ENCODE measurements at places on chromosomes 16 and 17. TPM values are rescaled to one million over a fixed set of nuclear protein-coding genes. Genes with fewer than 3 reads are reported as not detected.

Gene KRTAP2-1
- total RNA-seq, result not detected

Gene CDRT15L2
- not detected for total RNA-seq

Gene ALDH3A1
- not detected for total RNA-seq

Gene CCL3
- 5.8 TPM for total RNA-seq

DNA sequence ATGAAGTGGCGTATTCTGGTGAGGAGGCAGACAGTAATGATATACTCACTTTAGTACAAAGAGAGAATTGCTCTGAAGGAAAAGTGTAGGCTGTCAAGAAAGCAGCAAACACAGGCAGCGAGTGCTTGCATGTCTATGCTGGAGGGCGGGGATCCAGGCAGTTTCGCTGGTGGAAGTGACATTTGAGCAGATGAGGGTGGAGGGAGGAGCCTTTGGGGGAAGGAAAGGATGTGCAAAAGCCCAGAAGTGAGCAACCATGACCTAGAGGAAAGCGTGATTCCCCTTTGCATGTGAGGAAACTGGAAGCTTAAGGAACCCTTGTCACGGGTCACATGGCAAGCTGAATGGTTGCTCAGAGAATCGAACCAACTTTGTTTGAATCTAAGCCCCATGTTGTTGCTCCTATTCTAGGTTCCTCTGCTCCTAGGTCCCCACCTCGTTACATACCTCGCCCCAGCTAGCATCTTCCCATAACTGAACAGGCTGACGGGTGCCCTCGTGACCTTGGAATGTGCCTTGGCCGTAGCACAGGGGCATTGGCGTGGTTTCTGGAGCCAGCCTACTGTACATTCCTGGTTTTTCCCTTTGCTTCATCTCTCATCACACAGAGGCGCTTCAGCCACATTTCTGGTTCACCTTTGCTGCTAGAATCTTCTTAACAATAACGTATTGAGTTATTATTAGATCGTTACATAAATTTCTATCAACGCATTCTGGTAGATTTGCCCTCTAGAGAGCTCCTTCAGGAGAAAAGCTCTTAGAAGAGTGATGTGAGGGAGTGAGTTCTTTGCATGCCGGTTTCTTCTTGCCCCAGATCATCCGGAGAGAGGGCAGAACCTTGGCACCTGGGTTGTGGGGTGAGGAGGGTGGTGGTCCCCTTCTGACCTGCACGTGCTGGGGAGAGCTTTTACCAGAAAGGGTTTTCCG, 191.8 kb downstream of the SNX29 start:
- H3K27me3 ChIP-seq, result no peaks in the 10 kb centered on the region
- H3K27ac ChIP-seq, result no peak overlapping the region
- H3K4me1 ChIP-seq, result peaks cover 20% of the 10 kb centered on the region
- H3K4me3 ChIP-seq, result no peak overlapping the region

DNA sequence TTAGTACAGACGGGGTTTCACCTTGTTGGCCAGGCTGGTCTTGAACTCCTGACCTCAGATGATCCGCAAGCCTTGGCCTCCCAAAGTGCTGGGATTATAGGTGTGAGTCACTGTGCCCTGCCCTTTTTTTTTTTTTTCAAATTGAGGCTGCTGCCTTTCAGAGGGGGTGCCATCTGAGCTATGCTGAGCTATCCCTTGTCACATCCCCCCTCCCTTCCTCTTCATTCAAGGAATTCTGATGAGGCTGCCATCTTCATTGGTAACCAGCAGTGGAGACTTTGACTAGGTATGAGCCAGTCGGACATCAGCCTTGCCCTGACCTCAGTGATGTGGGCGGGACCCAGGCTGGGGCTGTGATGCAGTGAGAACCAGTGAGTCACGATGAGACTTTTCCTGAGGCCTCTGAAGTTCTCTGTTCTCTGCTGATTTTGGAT, 24.4 kb upstream of the GPT2 start:
- no peak overlapping the region for H3K4me3 ChIP-seq
- H3K4me1 ChIP-seq, result peaks cover 9% of the 10 kb centered on the region
- no peak for DNase-seq

DNA sequence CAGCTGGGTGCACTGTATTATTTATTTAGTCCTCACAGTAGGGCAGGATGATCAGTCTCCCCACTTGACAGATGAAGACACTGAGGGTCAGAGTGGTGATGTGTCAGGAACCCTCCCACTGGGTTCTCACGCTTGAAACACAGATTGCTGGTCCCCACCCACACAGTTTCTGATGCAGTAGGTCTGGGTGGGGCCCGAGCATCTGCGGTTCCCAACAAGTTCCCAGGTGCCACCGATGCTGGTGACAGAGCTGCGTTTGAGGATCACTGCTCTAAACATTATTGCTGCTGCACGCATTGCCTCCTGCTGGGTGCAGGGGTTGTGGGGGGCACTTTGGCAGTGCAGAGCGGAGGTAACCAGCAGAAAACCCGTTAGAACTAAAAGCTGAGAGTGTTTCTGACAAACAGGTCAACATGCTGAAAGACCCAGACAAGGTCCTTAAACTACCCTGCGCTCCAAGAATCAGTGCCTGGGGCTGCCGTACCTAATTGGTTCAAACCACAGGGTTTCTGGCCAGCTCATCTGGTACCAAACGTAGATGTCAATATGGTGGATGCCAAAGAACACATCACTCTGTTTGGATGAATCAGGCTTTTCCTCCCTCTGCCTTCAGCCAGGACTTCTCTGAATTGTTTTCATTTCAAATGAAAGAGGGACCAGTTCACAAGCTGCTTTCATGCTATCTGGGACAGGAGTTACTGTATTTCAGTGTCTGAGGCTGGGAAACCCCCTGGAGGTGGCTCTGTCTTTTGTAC, 76.0 kb downstream of the ABCC1 start:
- H3K4me1 ChIP-seq, result peaks cover 33% of the 10 kb centered on the region
- H3K27me3 ChIP-seq, result no peaks in the 10 kb centered on the region
- H3K36me3 ChIP-seq, result peaks cover 5% of the 10 kb centered on the region

- H3K36me3 ChIP-seq, result peaks cover 9% of the 10 kb centered on the region
- H3K4me1 ChIP-seq, result peaks cover 35% of the 10 kb centered on the region
- no peak for DNase-seq
- no peaks in the 10 kb centered on the region for H3K27me3 ChIP-seq
Measured at GRCh38 chr17:80817861-80818260, 173.8 kb upstream of the CHMP6 start.

DNA sequence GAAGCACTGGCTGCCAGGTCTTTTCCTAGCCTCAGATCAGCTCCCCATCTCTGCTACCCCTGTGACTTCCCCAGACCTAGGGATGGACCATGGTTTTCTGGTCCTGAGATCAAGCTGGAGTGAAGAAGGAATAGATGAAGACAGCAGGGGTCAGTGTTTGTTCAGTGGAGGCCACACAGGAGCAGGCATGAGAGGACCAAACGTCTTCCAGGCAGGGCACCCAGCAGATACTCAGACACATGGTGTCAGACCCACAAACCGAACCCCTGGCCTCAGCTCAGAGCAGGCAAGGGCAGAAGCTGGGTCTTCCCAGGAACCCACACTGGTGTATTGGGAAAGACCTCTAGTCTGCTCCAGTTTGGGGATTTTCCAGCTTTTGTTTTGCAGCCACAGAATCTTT, 189.7 kb downstream of the IRX5 start:
- H3K27ac ChIP-seq, result no peak overlapping the region
- no peak for DNase-seq
- no peaks in the 10 kb centered on the region for H3K36me3 ChIP-seq
- H3K4me3 ChIP-seq, result no peak overlapping the region

- no peaks in the 10 kb centered on the region for H3K27me3 ChIP-seq
- peaks cover 21% of the 10 kb centered on the region for H3K4me1 ChIP-seq
- H3K4me3 ChIP-seq, result no peak overlapping the region
- no peaks in the 10 kb centered on the region for H3K36me3 ChIP-seq
- DNase-seq, result no peak
- no peak overlapping the region for H3K27ac ChIP-seq
Measured at GRCh38 chr17:82218349-82219075, 5.9 kb upstream of the CCDC57 start.

GRCh38 chr17:36120221-36120620, 16.6 kb downstream of the CCL4 start:
- no peak overlapping the region for H3K4me3 ChIP-seq
- DNase-seq, result no peak
- H3K27me3 ChIP-seq, result peaks cover 24% of the 10 kb centered on the region
- no peaks in the 10 kb centered on the region for H3K36me3 ChIP-seq
- H3K4me1 ChIP-seq, result no peaks in the 10 kb centered on the region

GRCh38 chr17:43841282-43841681, 5.7 kb upstream of the CD300LG start:
- H3K36me3 ChIP-seq, result no peaks in the 10 kb centered on the region
- no peak overlapping the region for H3K27ac ChIP-seq
- DNase-seq, result no peak
- H3K4me3 ChIP-seq, result no peak overlapping the region
- H3K4me1 ChIP-seq, result no peaks in the 10 kb centered on the region
- H3K27me3 ChIP-seq, result peaks cover 19% of the 10 kb centered on the region

GRCh38 chr16:88967830-88968588, 9.0 kb downstream of the CBFA2T3 start:
- no peak for DNase-seq
- no peak overlapping the region for H3K27ac ChIP-seq
- peaks cover 46% of the 10 kb centered on the region for H3K27me3 ChIP-seq
- H3K4me3 ChIP-seq, result peak overlapping the region; percentile 78

- H3K27ac ChIP-seq, result peak within 1 kb of the TSS; percentile 96
- no peaks in the 10 kb centered on the region for H3K27me3 ChIP-seq
- DNase-seq, result peak; percentile 13
- peaks cover 27% of the 10 kb centered on the region for H3K4me1 ChIP-seq
- H3K4me3 ChIP-seq, result peak within 1 kb of the TSS; percentile 100
Measured at GRCh38 chr17:6755731-6756184, at the start of gene XAF1. XAF1 (plus strand) TSS chr17:6756046; CDS start chr17:6756079, 33 bp downstream.

DNA sequence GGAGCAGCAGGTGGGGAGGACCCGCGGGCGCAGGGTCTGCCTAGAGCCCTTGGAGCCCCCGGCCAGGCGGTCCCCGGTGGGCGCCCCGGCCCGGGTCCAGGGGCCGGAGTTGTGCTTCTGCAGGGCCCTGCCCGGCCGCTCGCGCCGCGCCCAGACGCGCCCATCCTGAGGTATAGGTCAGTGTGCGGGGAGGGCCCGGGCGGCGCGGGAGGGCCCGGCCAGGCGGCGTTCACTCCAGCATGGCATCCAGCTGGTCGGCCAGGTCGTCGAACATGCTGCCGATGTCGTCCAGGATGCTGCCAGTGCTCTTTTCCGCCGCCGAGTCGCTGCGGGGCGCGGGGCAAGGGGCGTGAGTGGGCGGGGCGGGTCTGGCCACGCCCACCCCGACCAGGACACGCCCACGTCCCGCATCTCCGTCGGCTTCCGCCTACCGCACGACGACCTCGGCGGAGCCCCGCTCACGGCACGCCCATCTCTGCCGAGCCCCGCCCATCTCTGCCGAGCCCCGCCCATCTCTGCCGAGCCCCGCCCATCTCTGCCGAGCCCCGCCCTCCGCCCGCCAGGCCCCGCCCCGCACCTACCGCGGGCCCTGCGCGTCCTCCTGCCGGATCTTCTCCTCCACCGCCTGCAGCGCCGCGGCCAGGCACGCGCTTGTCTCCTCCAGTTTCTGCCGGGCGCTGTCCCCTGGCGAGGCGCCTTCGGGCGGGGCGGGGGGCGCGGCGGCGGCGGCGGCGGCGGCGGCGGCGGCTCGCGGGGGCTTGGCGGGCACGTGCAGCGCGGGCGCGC, 17.9 kb downstream of the CASKIN1 start:
- H3K27ac ChIP-seq, result no peak overlapping the region
- H3K4me3 ChIP-seq, result no peak overlapping the region
- H3K27me3 ChIP-seq, result no peaks in the 10 kb centered on the region
- peaks cover 3% of the 10 kb centered on the region for H3K4me1 ChIP-seq
- DNase-seq, result peak; percentile 37

- H3K4me1 ChIP-seq, result peaks cover 4% of the 10 kb centered on the region
- no peak for DNase-seq
- H3K27me3 ChIP-seq, result peaks cover 38% of the 10 kb centered on the region
- no peak overlapping the region for H3K4me3 ChIP-seq
Measured at GRCh38 chr16:88384222-88385111, 1.7 kb downstream of the ZNF469 start.

DNA sequence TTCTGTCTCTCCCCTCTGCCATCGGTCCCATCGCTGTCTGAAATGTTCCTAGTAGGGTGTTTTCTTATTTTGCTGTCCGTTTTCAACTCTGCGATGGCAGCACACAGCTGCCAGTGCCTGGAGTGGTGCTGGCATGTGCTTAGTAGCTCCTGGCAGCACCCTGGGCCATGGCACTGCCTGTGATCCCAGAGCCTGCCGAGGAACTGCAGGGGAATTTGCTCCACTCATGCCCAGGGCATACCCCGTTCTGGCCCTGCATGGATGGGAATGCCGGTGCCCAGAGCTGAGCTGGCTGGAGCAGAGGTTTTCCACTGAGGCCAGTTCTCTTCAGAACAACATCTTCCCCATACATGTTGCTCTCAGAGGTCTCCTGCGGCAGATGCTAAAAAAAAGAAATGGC, 43.1 kb downstream of the GPT2 start:
- peaks cover 2% of the 10 kb centered on the region for H3K36me3 ChIP-seq
- no peaks in the 10 kb centered on the region for H3K4me1 ChIP-seq
- H3K27me3 ChIP-seq, result peaks cover 4% of the 10 kb centered on the region
- no peak for DNase-seq
- no peak overlapping the region for H3K4me3 ChIP-seq

GRCh38 chr17:83035722-83036121, 43.7 kb upstream of the METRNL start:
- no peak for DNase-seq
- H3K27me3 ChIP-seq, result no peaks in the 10 kb centered on the region
- H3K27ac ChIP-seq, result peak overlapping the region; percentile 37
- peaks cover 2% of the 10 kb centered on the region for H3K36me3 ChIP-seq
- no peak overlapping the region for H3K4me3 ChIP-seq
- peaks cover 5% of the 10 kb centered on the region for H3K4me1 ChIP-seq

DNA sequence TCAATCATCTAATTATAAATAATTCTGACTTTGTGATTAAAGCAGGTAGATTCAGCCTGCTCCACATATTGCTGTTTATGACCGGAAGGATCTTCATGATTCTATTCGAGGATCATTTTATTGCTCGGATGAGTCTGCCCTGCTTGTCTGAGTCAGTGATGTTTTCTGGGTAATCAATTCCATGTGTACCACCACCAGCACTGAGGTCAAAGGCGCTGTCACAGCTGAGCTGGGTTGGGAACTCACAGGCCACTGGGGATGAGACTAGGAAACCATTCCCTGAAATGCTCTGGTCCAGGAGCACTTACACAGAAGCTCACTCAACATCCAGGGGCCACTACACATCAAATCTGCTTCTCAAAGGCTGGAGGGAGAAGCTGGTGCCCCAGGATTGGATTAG, 30.4 kb upstream of the ERN1 start:
- H3K4me1 ChIP-seq, result peaks cover 5% of the 10 kb centered on the region
- no peak overlapping the region for H3K27ac ChIP-seq
- DNase-seq, result no peak

GRCh38 chr16:57534881-57535658, 1.3 kb downstream of the CCDC102A start:
- H3K4me3 ChIP-seq, result peak overlapping the region; percentile 85
- H3K4me1 ChIP-seq, result peaks cover 71% of the 10 kb centered on the region
- no peaks in the 10 kb centered on the region for H3K27me3 ChIP-seq
- H3K27ac ChIP-seq, result peak overlapping the region; percentile 94
- no peak for DNase-seq

- H3K36me3 ChIP-seq, result peaks cover 7% of the 10 kb centered on the region
- DNase-seq, result no peak
- peaks cover 17% of the 10 kb centered on the region for H3K27me3 ChIP-seq
Measured at GRCh38 chr17:7111784-7112509, 2.7 kb downstream of the ASGR2 start.

Measured in T-helper 17 cell (primary cell).